ENCODE measurements at places on chromosomes 5 and 9.

DNA sequence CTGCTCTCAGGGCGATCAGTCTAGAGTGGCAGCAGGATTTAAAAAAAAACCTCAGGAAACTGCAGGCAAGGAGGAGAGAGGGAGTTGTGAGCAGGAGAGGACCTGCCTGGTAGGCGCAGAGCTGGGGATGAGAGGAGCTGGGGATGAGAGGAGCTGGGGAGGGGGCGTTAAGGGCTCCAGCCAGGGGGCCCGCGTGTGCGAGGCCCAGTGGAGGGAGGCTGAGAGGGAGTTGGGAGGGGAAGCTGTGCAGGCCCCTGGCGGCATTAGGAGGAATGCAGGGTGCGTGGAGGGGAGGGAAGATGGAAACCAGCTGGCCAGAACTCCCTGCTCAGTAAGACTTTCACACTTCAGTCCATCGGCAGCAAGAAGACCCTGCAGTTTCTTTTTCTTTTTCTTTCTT, 45.2 kb upstream of the HMCN2 start:
- DNase-seq: no peak

DNA sequence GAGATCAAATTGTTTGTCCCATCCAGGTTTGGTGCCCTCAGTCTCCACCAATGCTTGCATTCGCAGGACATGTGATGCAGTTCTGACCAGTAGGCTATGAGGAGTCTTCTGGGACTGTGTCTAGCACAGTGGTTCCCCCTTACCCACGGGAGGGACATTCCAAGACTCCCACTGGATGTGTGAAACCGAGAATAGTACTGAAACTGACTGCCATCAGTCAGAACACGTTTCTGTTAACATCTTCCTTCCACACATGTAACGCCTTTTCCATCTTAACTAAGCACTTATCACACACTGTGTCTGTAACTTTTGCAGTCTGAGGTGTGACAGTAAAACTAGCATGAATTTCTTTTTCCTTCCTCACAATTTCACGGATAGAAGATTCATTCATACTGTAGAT, 74.7 kb downstream of the PTTG1 start:
- no peak for DNase-seq

DNA sequence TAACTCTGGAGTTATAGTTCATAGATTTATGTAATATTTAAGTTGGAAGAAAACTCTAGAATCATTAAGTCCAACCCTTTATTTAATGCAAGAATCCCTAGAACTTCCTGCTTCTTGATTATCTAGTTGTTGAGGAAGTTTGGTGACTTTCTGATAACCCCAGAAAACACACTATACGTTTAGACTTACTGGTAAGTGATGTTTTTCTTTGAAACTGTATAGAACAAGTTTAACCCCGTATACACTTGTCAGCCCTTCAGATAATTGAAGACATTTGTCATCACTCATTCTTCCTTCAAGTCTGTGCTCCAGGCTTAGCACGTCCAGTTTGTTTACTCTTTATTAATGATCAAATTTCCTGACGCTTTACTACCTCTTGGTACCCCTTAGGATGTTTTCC, 9.0 kb downstream of the NDUFS4 start:
- no peak for DNase-seq

GRCh38 chr9:33445389-33446239, 1.8 kb downstream of the AQP3 start:
- DNase-seq: no peak

GRCh38 chr5:32505756-32506155, 61.2 kb upstream of the ZFR start:
- DNase-seq: no peak

Data from D341Med (cell line).